Activated CD8-positive, alpha-beta memory T cell treated with anti-CD3 and anti-CD28 coated beads, Interleukin-2, amount 10 ng/mL, durations not matched to agents 7 days and 5 days (primary cell): ENCODE measurements at places on chromosomes 12 and 14. TPM values are rescaled to one million over a fixed set of nuclear protein-coding genes. Genes with fewer than 3 reads are reported as not detected.

DNA sequence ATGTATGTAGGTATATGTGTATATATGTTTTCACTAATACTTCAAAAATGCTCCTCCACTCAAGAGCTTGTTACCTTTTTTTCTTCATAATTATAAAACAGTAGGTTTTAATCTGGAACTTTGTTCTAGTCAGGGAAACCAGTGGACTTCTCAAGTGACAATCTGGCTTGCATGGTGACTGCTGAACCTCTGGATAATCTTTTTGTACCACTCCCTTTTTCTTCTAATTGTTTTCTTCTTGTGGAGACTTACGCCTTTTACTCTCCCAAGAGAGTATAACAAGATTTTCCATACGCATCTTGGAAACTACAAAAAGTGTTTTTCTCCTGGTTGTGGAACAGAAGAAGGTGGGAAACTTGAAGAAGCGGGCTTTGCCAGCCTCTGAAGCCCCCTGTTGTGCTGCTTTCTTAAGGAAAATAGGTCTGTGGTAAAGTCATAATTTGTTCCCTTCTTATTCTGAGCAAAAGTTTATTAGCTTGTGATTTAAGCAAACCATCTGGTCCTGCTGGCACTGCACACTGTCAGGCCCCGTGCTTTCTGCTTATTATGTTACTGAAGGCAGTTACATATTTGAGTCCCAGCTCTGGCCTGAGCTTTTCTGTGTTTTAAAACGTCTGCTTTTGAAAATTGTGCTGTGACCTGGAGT, 291.8 kb downstream of the ERC1 start:
- no peak overlapping the region for H3K4me3 ChIP-seq
- no peaks in the 10 kb centered on the region for H3K27me3 ChIP-seq
- no peak for DNase-seq

DNA sequence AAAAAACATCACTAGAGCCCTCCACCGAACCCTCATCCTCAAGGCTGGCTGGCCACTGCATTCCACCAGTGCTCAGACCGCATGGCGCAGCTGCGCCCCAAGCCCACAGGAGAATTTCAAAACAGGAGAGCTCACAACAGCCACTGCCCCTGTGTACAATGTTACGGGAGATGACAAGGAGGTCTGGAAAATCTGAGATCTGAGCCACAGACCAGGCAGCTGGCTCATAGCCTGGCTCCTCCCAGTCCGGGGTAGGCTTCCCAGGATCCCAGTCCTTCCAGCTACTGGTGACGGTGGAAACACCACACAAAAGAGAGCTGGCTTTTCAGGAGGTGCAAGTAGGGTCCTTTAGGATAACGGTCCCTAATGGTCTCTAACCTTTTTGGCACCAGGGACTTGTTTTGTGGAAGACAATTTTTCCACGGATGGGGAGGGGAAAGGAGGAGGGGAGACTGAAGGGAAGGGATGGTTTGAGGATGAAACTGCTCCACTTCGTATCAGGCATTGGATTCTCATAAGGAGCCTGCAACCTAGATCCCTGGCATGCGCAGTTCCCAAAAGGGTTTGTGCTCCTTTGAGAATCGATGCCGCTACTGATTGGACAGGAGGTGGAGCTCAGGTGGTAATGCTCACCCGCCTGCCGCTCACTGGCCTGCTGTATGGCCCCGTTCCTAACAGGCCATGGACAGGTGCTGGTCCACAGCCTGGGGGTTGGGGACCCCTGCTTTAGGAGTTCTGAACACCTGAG, 23.0 kb upstream of the NRDE2 start:
- H3K4me1 ChIP-seq: no peaks in the 10 kb centered on the region
- DNase-seq: no peak
- no peak overlapping the region for H3K4me3 ChIP-seq
- H3K36me3 ChIP-seq: no peaks in the 10 kb centered on the region

DNA sequence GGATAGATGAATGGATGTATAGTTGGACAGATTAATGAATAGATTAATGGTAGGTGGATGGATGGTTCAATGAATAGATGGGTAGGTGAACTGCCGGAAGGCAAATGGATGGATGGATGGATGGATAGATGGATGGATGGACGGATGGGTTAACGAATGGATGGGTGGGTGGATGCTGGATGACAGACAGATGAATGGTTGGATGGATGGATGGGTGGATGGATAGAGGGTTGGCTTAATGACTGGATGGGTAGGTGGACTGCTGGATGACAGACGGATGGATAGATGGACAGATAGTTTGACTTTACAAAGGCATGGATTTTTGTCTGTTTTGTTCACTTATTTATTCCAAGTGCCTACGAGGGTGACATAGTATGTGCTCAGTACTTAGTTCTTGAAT, 64.4 kb downstream of the WSCD2 start:
- no peak for DNase-seq
- no peaks in the 10 kb centered on the region for H3K36me3 ChIP-seq
- no peaks in the 10 kb centered on the region for H3K27me3 ChIP-seq
- no peaks in the 10 kb centered on the region for H3K4me1 ChIP-seq
- H3K4me3 ChIP-seq: no peak overlapping the region

The OTOGL gene
- total RNA-seq: not detected

DNA sequence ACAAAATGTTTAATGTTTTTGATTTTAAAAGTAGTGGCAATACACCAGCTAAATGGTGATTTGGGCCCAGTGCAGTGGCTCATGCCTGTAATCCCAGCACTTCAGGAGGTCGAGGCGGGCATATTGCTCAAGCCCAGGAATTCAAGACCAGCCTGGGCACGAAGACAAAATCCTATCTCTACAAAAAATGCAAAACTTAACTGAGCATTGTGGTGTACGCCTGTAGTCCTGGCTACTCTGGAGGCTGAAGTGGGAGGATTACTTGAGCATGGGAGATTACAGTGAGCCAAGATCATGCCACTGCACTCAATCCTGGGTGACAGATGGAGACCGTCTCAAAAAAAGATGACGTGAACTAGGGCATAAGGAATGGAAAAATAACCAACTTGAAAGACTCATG, 4.7 kb downstream of the RPL36AL start:
- H3K27me3 ChIP-seq: no peaks in the 10 kb centered on the region
- H3K36me3 ChIP-seq: peaks cover 52% of the 10 kb centered on the region
- H3K4me1 ChIP-seq: peaks cover 39% of the 10 kb centered on the region
- H3K27ac ChIP-seq: no peak overlapping the region

DNA sequence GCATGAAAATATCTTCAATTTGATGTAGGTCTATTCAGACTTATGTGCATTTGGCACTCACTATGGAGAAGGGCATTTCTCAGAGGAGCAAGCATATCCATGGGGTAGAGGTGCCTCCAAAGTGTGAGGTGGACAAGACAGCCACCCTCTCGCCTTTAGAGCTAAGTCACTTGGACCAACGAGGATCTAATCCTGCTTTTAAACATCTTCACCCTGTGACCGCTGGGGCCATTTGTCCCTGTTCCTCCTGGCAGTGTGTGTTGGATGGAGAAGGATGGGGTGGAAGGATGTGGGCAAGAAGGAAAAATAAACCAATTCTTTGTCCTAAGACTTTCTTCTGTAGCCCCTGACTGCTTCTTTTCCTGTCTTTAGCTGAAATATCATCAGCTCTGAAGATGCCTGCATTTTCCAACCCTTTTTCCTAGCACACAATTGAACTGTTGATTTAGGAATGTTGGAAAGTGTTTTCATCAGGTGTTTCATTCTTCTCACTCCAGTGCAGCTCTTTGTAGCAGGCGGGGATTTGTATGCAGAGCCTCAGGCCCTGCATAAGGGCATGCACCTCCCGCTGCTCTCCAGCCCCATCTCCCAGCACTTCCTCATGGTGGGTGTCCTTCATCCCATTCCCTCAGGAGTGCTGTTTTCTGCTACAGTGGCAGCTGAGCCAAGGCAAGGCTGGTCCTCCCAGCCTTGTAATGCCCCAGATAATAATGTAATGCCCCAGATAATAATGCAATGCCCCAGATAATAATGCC, 5.3 kb downstream of the FGF6 start:
- DNase-seq: peak; percentile 36
- no peak overlapping the region for H3K4me3 ChIP-seq
- peaks cover 32% of the 10 kb centered on the region for H3K27me3 ChIP-seq
- H3K27ac ChIP-seq: no peak overlapping the region
- no peaks in the 10 kb centered on the region for H3K36me3 ChIP-seq

The TEX52 gene
- total RNA-seq: not detected

The KRT86 gene
- 0.18 TPM for total RNA-seq

DNA sequence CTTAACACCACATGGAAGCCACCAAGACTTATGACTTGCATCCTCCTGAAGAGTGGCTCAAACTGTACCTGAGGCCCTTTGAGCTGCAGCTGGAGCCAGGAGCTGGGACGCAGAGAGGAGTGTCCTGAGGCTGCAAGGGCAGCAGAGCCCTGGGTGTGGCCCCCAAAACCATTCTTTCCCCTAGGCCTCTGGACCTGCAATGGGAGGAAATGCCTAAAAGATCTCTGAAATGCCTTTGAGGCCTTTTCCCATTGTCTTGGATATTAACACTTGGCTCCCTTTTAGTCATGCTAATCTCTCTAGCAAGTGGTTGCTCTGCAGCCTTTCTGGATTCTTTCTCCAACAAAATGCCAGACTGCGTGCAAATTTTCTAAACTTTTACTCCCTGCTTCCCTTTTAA, 156.1 kb downstream of the SLC38A4 start:
- no peak overlapping the region for H3K4me3 ChIP-seq
- DNase-seq: no peak
- peaks cover 13% of the 10 kb centered on the region for H3K4me1 ChIP-seq
- H3K27ac ChIP-seq: no peak overlapping the region
- no peaks in the 10 kb centered on the region for H3K27me3 ChIP-seq
- H3K36me3 ChIP-seq: peaks cover 11% of the 10 kb centered on the region

GRCh38 chr12:120019938-120020337, 30.9 kb downstream of the BICDL1 start:
- H3K4me1 ChIP-seq: peaks cover 20% of the 10 kb centered on the region
- no peak overlapping the region for H3K4me3 ChIP-seq
- no peak overlapping the region for H3K27ac ChIP-seq
- H3K36me3 ChIP-seq: peaks cover 37% of the 10 kb centered on the region

The ADCY6 gene
- 0.42 TPM for total RNA-seq

DNA sequence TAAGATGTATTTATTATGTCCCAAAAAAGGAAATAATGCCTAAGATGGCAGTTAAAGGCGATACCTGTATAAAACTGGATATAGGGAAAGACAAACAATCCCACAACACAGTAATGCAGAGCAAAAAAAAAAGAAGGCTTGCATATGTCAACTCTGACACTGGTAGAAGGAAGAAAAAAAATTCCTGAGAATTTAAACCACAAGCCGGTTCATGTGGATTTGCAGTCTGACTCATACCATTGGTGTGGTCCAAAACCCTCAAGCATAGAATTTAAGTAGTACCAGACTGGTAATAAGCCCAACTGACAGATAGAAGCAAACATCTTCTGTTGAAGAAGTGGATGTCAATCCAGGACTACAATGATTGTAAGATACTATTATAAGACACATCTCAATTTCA, 7.2 kb downstream of the DNAI7 start:
- no peak overlapping the region for H3K4me3 ChIP-seq
- no peak for DNase-seq
- peaks cover 14% of the 10 kb centered on the region for H3K4me1 ChIP-seq
- peaks cover 3% of the 10 kb centered on the region for H3K36me3 ChIP-seq

DNA sequence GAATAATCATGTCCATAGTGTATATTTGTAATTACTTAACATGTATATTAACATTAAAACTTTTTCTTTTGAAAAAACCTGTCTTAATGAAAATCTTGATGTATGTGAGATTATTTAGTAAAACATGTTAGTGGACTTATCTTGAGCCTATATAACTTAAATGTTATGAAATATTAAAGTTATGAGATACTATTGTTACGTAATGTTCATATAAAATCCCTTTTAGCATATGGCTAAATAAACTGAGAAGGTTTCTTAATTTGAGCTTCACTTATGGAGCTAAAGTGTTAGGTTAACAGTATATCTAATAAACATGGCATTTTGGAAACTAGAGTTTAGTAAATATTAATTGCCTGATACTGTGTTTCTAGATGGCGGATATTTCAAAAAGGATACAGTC, 59.9 kb downstream of the MIA2 start:
- H3K4me3 ChIP-seq: no peak overlapping the region
- no peaks in the 10 kb centered on the region for H3K27me3 ChIP-seq
- DNase-seq: no peak
- H3K4me1 ChIP-seq: no peaks in the 10 kb centered on the region
- H3K36me3 ChIP-seq: peaks cover 53% of the 10 kb centered on the region
- no peak overlapping the region for H3K27ac ChIP-seq

DNA sequence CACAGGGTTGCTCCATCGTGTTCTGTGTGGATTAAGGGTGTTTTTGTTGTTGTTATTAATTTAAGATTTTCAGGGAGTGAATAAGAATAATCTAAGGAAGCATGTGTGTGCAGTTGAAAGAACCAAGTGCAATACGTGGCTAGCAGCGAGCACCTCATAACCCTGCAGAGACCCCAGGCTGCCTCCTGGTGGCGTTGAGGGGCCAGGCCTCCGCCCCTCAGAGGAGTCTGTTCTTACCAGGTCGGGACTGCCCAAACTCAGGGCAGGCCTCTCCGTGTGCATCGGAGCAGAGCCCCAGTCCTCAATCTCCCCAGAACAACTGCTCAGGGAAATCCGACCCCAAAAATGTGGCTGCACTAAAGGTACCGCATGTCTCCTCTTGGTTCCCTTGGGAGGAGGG, 36.8 kb downstream of the IL31 start:
- H3K4me1 ChIP-seq: peaks cover 4% of the 10 kb centered on the region
- H3K36me3 ChIP-seq: peaks cover 4% of the 10 kb centered on the region
- DNase-seq: no peak
- no peak overlapping the region for H3K4me3 ChIP-seq
- H3K27ac ChIP-seq: no peak overlapping the region

The FLRT2 gene
- not detected for total RNA-seq

DNA sequence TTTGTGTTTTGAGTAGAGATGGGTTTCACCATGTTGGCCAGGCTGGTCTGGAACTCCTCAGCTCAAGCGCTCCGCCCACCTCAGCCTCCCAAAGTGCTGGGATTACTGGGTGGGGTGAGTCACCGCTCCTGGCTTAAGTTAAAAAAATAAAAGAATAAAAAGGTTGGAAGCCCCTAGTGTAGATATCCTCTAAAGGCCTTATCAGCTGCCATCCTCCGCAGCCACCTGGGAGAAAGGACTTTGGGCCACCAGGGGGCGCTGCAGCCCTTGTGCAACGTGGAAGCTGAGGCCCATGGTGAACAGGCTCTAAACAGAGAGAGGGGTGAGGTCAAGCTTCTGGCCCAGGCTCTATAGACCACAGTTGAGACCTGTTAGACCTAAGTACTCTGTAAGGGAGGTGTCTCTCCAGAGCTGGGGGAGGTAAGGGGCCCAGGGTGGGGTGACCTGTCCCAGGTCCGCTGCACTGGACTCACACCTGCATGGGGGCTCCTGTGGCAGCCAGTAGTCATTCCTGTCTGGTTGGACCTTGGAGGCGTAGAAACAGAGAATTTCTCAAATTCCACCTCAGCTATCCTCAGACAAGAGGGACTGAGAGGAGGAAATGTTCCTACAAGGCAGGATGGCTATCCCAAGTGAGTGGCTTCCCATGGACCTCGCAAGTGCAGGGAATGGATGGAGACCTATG, 14.0 kb upstream of the RACGAP1 start:
- no peak overlapping the region for H3K27ac ChIP-seq
- DNase-seq: peak; percentile 90
- peaks cover 13% of the 10 kb centered on the region for H3K4me1 ChIP-seq

GRCh38 chr14:23162005-23162404, 21.5 kb downstream of the SLC7A8 start:
- DNase-seq: no peak
- no peak overlapping the region for H3K4me3 ChIP-seq
- peaks cover 19% of the 10 kb centered on the region for H3K27me3 ChIP-seq

- H3K27ac ChIP-seq: no peak overlapping the region
- peaks cover 22% of the 10 kb centered on the region for H3K36me3 ChIP-seq
- no peak for DNase-seq
- peaks cover 29% of the 10 kb centered on the region for H3K4me1 ChIP-seq
Measured at GRCh38 chr12:108700833-108701541, 30.3 kb downstream of the CORO1C start.

GRCh38 chr12:113359939-113360748, 1.8 kb downstream of the PLBD2 start:
- no peaks in the 10 kb centered on the region for H3K27me3 ChIP-seq
- H3K27ac ChIP-seq: no peak overlapping the region
- DNase-seq: no peak
- H3K4me3 ChIP-seq: no peak overlapping the region

The ACVRL1 gene
- total RNA-seq: not detected
